Hepatocyte (in vitro differentiated cells): ENCODE measurements at places on chromosomes 12 and 14. TPM values are rescaled to one million over a fixed set of nuclear protein-coding genes. Genes with fewer than 3 reads are reported as not detected.

The SPIC gene
- not detected in 2 replicates for polyA plus RNA-seq

- no peak for DNase-seq
Measured at GRCh38 chr14:23896609-23897153, 56.9 kb upstream of the DHRS4 start.

- DNase-seq, result peak; percentile 41
Measured at GRCh38 chr14:75871181-75871880, 110.5 kb downstream of the TGFB3 start.

The ANKS1B gene
- 1.6 and 3.7 TPM in 2 replicates for polyA plus RNA-seq

The TSHR gene
- 0.43 and 0.83 TPM in 2 replicates for polyA plus RNA-seq

The PPP1R1A gene
- 26.2 and 43.2 TPM in 2 replicates for polyA plus RNA-seq

- DNase-seq, result peak; percentile 70
Measured at GRCh38 chr12:107684990-107685359, 624 bp upstream of the PWP1 start.

The MAP1LC3B2 gene
- polyA plus RNA-seq, result 3.3 and 5.3 TPM in 2 replicates

DNA sequence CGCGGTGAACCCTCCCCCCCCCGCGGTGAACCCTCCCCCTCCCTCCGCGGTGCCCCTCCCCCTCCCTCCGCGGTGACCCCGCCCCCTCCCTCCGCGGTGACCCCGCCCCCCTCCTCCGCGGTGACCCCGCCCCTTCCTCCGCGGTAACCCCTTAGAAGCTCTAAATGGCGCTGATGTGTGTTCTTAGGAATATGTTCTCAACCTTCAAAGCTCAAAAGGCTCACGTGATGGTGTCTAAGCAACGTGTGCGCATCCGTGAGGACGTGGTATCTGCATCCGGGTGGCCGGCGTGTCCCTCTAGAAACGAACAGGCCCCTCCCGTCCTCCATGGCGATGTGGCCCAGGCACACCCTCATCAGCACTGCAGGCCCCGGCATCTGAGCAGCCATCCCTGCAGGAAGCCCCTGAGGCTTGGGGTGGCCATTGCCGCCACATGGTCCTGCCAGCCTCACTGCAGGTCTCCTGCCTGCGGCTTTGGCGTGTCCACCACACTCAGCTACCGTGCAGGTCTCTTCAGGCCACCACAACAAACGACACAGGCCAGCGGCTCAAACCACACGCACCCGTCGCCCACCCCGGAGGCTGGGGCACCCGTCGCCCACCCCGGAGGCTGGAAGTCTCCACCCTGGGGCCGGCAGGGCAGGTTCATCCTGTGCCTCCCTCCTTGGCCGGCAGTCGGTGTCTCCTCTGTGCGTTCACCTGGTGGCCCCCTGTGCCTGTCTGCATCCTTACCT, 14.5 kb upstream of the FBRSL1 start:
- no peak for DNase-seq

The NKX2-1 gene
- 2.2 and 7.3 TPM in 2 replicates for polyA plus RNA-seq

DNA sequence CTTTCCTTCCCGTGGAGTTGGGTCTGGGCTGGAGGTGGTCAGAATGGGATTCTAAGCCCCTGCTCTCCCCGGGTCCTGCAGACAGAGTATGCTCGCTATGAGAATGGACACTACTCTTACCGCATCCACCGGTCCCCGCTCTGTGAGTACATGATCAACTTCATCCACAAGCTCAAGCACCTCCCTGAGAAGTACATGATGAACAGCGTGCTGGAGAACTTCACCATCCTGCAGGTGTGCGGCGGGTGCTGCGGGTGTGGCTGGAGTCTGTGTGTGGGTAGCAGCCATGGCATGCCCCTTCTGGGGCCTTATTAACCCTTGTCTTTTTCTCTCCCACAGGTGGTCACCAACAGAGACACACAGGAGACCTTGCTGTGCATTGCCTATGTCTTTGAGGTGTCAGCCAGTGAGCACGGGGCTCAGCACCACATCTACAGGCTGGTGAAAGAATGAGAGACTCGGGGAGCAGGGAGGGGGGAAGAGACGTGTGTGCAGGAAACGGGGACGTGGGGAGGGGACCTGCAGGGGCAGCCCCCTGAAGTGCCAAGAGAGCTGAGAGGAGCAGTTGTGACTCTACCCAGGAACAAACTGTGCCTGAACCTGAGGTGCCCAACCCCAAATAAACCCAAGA, 37.0 kb upstream of the TSPAN9 start:
- DNase-seq, result no peak

DNA sequence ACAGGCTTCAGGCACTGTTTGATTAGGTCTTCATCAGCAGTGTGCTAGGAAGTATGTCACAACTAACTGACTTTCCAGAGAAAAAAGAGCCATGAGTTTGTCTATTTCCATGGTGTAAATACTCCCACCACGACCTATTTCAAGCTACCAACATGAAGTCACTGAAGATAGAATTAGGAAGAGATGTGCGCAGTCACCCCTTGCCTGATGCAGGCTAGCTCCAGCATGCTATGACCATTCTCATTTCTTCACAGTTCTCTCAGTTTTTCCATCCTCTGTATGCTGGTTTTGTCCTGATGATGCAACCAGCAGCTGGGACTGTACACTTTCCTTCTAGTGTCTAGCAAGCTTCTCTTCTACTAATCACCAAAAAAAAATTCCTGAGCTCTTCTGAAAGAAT, 191.6 kb upstream of the NUDT4 start:
- no peak for DNase-seq

- DNase-seq, result peak; percentile 49
Measured at GRCh38 chr14:64438181-64438841, 27.0 kb upstream of the AKAP5 start.

DNA sequence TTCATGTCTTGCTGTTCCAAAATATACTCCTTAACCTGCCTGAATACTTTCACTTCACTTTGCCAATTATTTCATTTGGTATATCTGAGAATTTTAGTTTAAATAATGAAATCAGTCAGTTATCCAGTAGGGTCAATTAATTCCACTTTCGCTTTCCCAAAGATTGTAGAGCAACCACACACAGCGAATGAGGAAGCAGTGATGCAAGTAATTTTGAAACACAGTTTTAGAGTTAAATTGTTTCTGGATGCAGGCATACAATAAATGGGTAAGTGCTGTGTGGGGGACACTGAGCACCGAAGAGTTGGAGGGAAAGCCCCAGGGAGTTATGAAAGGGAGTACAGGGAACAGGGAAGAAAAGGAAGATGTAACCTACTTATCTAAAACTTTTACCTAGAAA, 62.8 kb downstream of the TSHR start:
- DNase-seq, result no peak

DNA sequence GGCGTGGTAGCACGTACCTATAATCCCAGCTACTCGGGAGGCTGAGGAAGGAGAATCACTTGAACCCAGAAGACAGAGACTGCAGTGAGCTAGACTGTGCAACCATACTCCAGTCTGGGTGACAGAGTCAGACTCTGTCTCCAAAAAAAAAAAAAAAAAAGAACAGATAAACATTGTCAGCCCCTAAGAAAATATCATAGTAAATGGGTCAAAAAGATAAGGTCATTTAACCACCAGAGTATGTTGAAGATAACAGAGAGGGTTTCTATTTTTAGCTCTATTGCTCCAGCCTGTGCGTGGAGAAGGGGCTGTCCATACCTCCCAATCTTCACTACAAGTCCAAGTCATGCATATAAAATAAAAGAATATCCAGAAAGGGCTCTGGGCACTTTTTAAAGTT, 15.4 kb downstream of the LGMN start:
- no peak for DNase-seq

DNA sequence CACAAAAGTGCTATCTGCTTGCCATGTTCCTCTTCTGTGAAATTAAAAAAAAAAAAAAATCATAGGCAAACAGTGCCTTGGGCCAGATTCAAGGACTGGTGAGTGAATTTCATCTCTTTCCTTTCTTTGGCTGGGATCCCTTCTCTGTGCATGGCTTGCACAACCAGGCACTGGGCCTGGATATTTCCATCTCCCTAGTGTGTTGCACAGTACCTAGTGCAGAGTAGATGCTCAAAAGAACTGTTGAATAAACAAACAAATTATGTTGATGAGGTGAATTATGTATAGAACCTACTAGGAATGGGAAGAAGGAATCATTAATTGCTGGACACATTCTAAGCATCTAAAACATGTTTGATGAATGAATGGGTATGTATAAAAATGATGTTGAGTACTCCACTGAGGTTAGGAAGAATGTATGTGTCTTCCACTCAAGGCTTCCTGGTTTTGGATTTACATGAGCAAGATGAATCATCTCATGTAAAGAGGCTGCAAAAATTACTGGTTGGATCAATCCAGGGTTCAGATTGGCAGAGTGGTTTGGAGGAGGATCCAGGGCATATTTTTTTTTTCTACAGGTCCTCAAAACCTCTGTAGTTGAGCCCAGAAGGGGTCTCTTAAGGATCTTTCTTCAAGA, 93.2 kb downstream of the EMP1 start:
- no peak for DNase-seq

DNA sequence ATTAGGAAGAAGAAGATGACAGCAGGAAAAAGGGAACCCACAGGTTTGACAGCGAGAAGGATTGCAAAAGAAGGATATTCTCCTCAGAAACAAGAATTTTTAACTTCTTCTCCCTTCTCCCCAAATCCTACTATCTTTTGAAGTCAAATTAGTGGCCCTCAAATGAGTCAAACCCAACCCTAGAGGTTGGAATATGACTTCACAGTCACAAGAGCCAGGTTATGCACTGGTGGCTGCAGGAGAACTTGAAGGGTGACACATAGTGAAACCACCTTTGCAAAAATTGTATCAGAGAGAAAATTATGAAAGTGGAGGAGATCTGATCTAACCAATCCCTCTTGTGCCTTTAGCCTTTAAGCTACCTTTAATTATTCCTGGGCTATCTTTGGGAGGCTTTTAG, 386.2 kb upstream of the CCDC196 start:
- DNase-seq, result no peak

The KRT86 gene
- polyA plus RNA-seq, result 0.40 TPM in 1 of 2 replicates, not detected in the other

- DNase-seq, result no peak
Measured at GRCh38 chr14:50762001-50762930, 68.7 kb downstream of the NIN start.

- DNase-seq, result no peak
Measured at GRCh38 chr12:132948146-132949066, 7.7 kb downstream of the ZNF605 start.

The IRAK3 gene
- 1.2 and 1.8 TPM in 2 replicates for polyA plus RNA-seq

- no peak for DNase-seq
Measured at GRCh38 chr12:49796606-49797448, 31.4 kb downstream of the NCKAP5L start.

- no peak for DNase-seq
Measured at GRCh38 chr12:1436015-1436414, 158.4 kb downstream of the FBXL14 start.

DNA sequence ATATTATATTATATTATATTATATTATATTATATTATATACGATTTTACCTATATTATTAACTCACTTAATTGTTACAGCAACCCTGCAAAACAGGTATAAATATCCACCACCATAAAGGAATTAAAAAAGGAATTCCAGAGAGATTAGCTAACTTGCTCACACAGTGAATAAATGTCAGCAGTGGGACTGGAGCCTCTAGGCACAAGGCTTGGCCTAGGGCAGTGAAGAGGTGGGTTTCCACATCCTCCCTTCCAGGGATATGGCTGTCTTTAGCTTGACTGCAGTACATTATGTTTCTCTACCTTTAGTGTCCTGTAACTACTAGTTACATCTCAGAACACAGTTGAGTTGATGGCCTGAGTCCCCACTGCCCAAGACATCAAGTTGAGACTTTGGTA, 166.9 kb downstream of the SLC15A5 start:
- no peak for DNase-seq

DNA sequence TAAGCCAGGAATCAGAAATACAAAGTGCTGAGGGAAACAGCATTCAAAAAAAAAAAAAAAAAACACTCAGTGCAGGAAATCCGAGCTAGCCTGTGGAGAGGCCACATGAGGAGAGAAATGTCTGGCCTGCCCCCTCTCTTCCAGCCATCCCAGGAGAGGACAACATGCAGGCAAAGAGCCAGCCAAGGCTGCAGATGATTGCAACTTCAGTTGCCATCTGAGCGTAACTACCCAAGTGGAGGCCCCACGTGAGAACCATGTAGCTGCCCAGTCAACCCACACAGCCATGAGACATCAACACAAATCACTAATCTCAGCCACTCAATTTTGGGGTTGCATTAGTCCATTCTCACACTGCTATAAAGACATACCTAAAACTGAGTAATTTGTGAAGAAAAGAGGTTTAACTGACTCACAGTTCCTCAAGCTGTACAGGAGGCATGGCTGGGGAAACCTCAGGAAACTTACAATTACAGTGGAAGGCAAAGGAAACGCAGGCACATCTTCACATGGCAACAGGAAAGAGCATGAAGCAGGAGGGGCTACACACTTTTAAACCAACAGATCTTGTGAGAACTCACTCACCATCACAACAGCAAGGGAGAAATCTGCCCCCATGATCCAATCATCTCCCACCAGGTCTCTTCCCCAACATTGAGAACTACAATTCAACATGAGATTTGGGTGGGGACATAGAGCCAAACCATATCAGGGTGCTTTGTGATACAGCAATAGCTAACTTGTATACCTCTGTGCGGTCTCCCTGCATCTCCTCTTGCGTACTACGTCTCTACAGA, 161.1 kb downstream of the PIWIL1 start:
- DNase-seq, result no peak

DNA sequence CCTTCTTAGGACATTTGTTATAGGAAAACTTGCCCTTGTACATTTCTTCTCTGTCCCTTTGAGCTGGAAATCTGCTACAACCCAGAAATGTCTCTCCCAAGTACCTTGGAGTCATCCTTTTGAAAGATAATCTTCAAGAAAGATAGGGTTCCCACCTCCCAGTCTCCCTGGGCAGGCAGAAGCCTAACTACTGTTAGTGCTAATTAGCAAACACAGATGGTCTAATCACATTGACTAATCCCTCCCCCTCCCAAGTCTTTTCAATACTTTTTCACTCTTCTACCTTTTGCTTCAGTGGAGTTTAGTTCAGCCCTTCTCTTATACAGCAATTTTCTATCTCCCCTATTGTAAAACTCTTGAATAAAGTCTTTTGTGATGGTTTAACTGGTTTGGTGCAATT, 129.8 kb upstream of the PPFIA2 start:
- DNase-seq, result no peak

The CLEC2A gene
- 2.1 TPM in 1 of 2 replicates, not detected in the other for polyA plus RNA-seq

GRCh38 chr12:57135527-57136326, 7.4 kb downstream of the LRP1 start:
- peak; percentile 75 for DNase-seq

- no peak for DNase-seq
Measured at GRCh38 chr12:53498235-53498630, 1.0 kb downstream of the MAP3K12 start.

GRCh38 chr12:105522166-105522825, 191.8 kb downstream of the C12orf75 start:
- DNase-seq, result no peak

The RNASE3 gene
- polyA plus RNA-seq, result 0.50 and 0.52 TPM in 2 replicates

The SP7 gene
- 0.60 TPM in 1 of 2 replicates, not detected in the other for polyA plus RNA-seq

- no peak for DNase-seq
Measured at GRCh38 chr12:46557539-46558373, 185.2 kb upstream of the SLC38A2 start.

DNA sequence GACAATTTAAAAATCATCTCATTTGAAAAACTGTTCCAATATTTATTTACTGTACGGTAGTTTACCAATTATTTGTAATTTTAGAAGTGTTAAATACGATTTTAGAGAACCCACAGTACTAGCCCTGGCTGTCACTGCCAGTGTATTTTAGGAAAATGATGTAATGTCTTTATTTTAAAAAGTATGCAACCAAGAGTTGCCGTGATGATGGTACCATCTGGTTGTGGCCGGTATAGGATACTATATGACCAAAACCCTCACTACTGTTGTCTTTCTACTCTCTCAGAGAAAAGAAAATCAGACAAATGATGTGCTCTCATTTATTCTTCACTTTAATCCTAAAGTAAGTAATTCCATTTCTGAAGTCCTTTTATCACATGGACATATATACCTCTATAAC, 395.0 kb downstream of the FOXG1 start:
- no peak for DNase-seq

The CD163 gene
- 2.8 and 3.0 TPM in 2 replicates for polyA plus RNA-seq

The ORMDL2 gene
- polyA plus RNA-seq, result 93.0 and 106 TPM in 2 replicates

The BMP4 gene
- polyA plus RNA-seq, result 41.2 and 50.6 TPM in 2 replicates
